Fibroblast of gingiva (primary cell): ENCODE measurements at places on chromosomes 1 and 21.

- DNase-seq = no peak
Measured at GRCh38 chr1:1116701-1117468, 996 bp upstream of the C1orf159 start.

- no peak for DNase-seq
Measured at GRCh38 chr1:198655459-198656121, 16.8 kb downstream of the PTPRC start.

GRCh38 chr1:206145771-206146290, 28.6 kb upstream of the AVPR1B start:
- no peak for DNase-seq

- no peak for DNase-seq
Measured at GRCh38 chr1:36300526-36300925, 5.6 kb upstream of the SH3D21 start.

DNA sequence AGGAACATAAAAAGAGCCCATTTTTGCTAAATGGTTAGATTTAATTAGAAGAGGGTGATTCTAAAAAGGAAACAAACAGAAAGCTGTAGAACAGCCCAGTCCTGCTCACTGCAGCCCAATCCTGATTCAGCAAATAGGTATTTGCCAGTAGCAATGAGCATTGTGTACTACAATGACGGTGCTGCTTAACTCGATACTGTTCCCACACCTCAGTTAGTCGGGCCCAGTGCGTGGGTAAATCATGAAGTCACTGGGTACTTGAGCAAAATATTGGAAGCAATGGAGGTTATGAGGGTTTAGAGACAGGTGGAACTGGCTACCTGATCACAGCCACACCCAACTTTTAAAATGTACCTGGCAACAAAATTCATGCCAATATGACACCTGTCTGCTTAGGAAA, 101.5 kb upstream of the ADGRL2 start:
- peak; percentile 74 for DNase-seq

- peak; percentile 50 for DNase-seq
Measured at GRCh38 chr1:91687452-91687851, 186.8 kb downstream of the CDC7 start.
